ENCODE measurements at places on chromosomes 2 and 18.

DNA sequence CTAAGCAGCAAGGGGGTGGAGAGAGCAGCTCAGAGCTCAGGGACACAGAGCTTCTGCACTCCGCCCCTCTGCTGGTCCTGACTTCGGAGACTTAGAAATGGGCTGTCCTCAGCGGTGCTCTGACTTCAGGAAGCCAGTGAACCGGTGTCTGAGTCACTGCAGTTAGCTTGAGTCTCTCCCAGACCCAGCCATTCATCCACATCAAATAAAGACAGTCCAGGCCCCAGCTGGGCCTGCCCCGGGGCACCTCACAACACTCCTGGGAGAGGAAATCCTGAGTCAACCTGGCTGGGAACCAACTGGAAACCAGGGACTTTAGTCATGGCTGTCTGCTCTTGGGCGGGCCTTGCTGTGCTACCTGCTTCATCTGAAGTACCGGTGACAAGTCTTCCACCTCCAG lies 5.4 kb upstream of the ITGB6 start:
- no peak for DNase-seq

DNA sequence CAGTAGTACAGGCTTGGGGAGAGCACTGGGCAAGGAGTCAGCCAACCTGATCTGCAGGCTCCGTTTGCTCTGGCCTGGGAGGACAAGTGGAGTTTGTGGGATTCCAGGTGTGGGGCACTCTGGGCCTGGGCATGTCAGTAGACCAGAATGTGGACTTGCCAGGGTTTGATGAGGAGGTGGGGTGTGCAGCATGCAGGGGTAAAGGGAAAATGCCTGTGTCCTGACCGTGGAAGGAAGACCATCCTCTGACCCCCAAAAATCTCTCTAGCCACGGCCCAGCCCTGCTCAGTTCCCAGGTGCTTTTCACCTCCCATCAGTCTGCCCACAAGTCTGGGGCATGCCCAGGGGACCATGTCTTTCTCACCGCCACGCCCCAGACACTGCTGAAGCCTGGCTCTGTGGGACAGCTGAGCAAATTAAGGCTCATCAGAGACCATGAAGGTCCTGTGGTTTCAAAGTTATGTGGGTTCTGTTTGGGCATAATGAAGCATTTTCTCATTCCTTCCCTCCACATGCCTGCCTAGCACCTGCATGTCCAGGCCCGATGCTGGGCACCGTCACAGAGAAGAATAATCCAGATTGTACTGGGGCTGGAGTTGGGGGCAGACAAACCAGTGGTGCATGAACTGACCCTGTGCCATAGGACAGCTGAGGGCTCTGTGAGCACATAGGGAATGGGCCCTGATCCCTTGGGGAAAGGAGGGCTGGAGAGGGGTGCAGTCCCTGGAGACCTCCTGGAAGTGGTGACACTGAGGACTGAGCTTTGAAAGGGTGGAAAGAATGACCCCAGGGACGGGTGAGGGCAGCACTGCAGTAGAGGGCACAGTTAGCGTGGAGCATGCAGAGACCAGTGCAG lies 6.5 kb upstream of the KCNF1 start:
- no peak for DNase-seq

- DNase-seq, result no peak
Measured at GRCh38 chr2:39737661-39738060, 41.4 kb downstream of the THUMPD2 start.

DNA sequence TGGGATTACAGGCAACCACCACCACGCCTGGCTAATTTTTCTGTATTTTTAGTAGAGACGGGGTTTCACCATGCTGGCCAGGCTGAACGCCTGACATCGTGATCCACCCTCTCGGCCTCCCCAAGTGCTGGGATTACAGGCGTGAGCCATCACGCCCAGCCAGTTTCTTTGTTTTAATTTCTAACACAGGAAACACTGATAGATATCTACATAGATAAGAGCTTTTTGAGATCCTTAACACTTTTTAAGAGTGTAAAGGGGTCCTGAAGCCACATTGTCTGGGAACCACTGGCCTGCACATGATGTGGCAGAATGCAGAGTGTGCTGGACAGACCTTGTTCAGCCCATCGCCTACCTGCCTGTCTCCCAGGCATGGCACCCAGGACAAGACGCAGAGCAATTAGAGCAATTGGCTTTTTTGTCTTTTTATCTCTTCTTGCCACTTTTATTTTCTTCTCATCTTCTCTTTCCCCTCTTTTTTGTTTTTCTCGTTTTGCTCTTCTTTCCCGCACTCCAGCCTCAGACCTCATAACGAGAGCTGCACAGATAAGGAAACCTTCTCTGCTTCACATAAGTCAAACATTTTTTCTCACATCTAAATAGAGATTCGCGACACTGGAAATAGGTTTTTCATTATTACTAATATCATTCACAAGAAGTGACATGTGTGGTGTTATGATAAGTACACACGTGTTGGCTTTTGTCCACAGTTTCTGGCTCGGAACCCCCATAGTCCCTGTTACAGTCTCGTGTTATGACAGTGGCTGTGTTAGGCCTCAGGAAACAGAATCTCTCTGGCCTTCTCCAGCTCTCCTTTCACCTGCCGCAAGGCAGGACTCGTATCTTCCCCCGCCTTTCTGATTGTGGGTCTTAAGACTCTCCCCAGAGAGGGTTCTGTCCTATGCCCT lies 25.2 kb upstream of the GPR55 start:
- no peak for DNase-seq

GRCh38 chr2:230640540-230641011 lies 72.1 kb upstream of the CAB39 start:
- no peak for DNase-seq

DNA sequence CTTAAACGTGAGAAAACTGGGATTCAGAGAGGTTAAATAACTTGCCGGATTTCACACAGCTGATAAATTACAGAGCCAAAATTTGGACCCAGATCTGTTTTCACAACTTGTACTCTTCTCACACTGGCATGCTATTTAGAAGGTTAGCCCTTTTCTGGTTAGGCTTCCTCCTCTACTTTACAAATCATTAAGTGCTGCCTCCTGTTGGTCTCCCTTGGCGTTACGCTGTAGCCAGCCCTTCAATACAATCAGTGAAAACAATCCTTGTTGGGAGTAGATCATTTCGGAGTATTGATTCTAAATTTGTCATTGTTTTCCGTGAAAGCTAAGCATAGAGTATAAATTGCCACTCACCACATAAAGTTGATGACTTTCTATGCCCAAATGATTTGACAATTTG lies 153.5 kb downstream of the ARHGAP15 start:
- DNase-seq, result no peak

- no peak for DNase-seq
Measured at GRCh38 chr2:64825831-64826491, 163.2 kb upstream of the SLC1A4 start.

DNA sequence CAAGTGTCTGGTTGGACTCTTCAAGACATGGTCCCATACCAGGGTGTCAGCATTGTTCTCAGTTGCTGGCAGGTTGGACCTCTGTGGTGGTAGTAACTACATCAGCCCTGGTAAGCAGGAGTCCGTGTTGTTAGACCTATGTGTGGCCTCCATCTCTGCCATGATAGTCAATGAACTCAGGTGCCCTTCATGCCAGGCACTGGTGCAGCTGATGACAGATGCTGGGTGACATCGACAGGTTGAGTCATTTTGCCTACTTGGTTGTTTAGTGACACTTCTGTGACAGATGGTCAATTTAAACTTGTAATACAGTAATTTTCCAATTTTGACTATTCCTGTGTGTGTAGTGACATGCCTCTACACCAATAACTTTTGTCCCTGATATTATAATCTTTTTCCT lies 189.7 kb downstream of the SP3 start:
- DNase-seq, result no peak

GRCh38 chr2:25380586-25381375 lies 39.1 kb upstream of the DNMT3A start:
- no peak for DNase-seq
